ENCODE measurements at places on chromosomes 1 and 21.

GRCh38 chr1:117167402-117167801, 43.3 kb downstream of the VTCN1 start:
- DNase-seq = no peak

DNA sequence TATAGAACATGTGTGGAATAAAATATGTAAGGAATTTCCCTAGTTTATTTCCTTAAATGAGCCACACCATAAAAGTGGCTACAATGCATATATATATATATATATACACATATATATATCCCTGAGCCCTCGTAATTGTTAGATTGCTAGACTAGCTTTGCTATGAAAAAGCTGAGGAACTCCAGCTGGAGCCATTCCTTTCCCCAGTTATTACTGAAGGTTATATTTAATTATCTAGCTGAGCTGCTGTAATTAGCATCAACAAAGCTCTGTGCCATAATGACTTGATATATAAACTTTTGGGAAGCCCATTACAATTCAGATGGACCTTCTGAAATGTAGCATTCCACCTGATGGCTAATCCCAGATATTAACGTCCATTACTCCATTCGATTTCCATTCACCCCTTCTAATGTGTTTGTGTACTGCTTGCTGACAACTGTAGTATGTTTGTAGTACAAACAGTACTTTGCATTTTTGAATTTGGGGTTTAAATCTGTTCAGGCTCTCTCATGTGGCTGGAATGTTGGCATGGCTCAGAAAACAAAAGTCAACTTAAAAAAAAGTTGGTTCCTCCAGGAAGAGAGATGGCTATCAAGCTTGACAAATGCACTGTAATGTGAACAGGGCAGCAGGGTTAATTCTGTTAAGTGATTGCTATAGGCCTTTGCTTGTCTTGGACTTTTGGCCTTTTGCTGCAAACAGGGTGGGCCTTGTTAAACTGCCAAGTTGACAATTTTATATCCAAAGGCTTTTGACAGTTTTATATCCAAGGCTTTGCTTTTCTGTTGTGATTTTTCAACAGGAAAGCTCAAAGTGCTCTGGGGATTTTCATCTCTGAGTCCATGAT, 170.0 kb downstream of the LTN1 start:
- DNase-seq = no peak

- no peak for DNase-seq
Measured at GRCh38 chr1:98086156-98086555, 165.3 kb upstream of the DPYD start.

DNA sequence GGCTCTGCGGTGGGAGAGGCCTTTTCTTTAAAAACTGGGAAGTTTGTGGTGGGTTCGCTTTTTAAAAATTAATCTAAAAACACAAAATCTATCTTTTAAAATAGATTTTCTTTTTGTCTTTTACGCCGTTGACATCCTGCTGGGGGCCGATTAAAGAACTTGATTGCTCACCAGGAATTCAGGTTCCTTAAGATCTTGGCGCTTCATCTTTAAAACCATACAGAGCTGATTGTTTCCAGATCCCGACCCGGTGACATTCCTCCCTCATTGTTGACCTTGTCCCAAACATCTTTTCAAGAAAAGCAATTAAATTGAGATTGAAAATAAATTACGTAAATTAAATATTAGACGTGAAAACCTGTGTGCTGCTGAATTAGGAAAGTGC, 546 bp upstream of the ZNF697 start:
- no peak for DNase-seq

DNA sequence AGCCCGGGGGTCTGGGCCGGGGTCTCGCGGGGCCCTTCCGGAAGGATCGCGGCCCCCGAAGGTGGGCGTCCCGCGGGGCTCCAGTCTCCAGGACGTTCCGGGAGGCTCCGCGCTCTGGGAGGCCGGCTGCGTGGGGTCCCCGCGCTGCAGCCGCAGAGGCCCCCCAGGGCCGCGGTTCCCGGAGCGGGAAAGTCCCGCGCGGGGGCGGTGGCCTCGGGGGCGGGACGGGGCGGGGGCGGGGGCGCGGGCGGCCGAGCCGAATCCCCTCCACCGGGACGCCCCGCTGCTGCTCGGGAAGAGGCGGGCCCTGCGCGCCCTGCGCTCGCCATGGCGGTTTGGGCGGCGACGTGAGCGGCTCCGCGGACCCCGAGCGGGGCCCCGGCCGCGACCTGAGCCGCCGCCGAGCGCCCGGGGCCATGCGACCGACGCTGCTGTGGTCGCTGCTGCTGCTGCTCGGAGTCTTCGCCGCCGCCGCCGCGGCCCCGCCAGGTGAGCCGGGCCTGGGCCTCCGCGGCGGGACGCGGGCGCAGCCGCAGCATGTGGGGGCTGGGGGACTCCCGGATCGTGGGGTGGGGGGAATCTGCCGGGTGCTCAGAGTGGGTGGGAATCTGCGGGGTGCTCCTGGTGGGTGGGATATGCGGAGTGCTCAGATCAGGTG, at the start of gene IFNGR2:
Gene IFNGR2, plus strand, starts transcription at position 286 of the 658 bp plus-strand sequence. Its CDS starts 131 bp downstream, at position 417.
- DNase-seq = no peak

DNA sequence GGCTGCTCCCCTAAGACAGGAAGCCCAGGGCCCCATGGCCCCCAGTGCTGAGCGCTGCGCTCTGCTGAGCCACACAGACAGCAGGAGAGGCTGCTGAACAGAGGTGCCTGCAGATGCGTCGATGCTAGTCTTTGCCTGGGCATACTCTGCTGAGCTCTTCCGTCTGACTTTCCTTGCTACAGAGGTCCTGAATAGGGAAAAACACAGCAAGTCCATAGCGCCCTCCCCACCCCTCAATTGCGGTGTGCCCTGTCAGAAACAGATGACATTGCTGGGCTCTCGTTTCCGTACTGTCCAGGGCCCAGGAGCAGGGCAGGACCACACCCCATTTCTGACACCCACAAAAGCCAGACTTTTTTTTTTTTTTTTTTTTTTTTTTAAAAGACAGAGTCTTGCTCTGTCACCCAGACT, 252.5 kb downstream of the SDCCAG8 start:
- no peak for DNase-seq

DNA sequence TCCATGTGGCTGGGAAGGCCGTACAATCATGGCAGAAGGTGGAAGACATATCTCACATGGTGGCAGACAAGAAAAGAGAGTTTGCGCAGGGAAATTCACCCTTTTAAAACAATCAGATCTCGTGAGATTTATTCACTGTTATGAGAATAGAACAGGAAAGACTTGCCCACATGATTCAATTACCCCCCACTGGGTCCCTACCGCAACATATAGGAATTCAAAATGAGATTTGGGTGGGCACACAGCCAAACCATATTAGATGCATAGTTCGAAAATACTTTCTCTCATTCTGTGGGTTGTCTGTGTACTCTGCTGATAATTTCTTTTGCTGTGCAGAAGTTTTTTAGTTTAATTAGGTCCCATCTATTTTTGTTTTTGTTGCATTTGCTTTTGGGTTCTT, 990.3 kb downstream of the PLA2G4A start:
- no peak for DNase-seq

GRCh38 chr21:15521644-15522001, 208.2 kb upstream of the USP25 start:
- DNase-seq = no peak

DNA sequence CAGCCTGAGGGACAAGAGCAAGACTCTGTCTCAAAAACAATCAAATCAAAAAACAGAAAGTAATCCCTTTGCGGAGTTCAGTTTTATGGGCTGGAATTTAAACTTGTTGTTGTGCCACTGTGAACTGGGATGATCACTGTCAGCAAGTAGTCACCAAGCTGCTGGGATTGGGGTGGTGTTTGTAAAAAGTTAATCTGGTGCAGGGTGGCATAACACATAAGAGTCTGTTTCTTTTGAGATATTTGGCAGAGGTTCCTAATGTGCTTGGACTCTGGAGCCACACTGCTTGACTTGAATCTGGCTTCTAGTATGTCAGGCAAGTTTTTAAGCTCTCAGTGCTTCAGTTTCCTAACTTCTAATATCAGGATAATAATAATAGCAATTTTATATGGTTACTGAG, 6.6 kb downstream of the CLIC4 start:
- DNase-seq = no peak

All from iPS DF 19.7 (cell line).